ENCODE measurements at places on chromosomes 11 and 22. TPM values are rescaled to one million over a fixed set of nuclear protein-coding genes. Genes with fewer than 3 reads are reported as not detected.
A peak's percentile ranks its signal among the peaks of the same experiment; 100 is the strongest.

GRCh38 chr11:33375688-33376311, 118.6 kb downstream of the HIPK3 start:
- no peak for DNase-seq

DNA sequence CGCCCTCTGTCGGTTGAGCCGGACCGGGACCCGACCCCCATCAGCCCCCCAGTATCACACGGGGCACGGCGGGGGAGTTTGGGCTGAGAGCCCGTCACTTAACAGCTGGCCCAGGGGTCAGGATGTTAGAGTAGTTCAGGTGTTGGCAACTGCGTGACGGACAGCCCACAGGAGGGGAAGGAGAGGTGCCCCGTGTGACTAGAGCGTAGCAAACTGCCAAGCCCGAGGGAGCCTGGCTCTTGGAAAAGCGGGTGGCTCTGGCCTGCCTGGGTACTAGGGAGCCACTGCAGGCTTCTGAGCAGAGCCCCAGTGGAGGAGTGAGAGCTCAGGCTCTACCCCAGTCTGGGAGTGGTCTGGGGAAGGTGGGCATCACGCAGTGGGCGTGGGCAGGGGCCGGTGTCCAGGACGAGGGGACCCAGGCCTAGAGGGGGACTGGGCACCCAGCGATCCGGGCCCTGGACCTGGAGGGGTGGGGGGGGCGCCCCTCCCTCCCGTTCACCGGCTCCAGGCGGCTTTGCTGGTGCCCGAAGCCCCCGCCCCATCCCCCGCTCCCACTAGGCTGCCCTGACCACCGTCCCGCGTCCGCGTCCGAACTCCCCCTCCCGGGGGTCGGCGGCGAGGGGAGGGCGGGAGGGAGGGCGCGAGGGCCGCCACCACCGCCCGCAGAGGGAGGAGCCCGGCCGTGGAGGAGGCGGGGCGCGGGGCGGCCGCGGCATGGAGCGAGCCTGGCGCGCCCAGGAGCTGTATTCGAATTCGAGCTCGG, 24.4 kb downstream of the SHANK3 start:
- peak; percentile 70 for DNase-seq

DNA sequence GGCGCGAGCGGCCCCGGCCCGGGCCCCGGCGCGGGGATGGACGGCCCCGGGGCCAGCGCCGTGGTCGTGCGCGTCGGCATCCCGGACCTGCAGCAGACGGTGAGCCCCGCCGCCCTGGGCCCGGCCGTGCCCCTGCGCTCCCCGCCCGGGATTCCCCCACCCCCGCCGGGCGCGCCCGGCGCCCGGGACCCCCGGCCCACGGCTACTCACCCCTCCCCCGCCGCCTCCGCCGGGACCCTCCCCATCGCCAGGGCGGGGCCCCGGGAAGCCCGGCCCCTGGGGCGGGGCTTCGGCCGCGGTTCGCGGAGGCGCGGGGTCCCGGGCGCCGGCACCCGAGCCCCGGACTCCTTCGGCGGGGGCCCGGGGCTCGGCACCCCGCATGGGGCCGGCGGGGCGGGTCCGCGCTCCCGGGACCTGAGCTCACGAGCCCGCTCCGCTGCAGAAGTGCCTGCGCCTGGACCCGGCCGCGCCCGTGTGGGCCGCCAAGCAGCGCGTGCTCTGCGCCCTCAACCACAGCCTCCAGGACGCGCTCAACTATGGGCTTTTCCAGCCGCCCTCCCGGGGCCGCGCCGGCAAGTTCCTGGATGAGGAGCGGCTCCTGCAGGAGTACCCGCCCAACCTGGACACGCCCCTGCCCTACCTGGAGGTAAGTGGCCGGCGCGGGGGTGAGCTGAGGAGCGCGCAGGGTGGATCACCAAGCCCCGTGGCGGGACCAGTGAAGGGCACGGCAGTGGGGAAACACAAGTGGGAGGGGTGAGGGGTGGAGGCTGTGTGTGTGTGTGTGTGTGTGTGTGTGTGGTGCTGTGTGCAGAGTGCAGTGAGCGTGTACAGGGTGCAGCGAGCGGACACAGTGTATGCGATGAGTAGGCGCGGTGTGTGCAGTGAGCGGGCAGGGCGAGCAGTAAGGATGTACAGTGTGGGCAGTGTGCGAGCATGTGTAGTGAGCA, 2.3 kb downstream of the SHANK3 start:
- no peak for DNase-seq

DNA sequence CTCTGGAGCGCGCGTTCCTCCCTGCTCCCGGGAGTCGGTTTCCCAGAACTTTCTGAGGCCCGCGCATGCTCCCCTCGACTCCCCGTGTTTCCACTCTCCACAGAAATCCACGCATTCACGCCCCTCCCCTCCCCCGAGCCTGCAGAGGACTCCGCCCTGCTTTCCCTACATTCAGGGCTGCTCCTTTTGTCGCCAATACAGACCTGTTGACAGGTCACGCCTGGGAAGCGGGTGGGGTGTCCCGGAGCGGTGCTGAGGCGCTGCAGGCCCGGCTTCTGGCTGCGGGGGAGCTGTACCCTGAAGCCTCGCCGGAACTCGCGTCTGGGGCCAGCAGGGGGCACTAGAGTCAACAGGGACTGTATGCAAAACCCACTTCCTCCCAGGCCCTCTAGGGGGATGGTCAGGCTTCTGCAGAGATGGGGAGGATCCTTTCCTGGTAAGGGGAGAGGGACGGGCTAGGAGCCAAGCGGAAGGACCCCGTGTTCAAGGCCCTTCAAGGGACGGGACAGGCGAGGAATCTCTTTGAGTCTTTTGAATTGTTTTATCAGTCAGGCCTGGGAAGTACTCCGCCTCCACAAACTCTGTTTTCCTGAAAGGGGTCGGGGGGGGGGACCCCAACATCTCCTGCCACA, at the start of gene PRAME:
PRAME (minus strand) TSS at position 294 of the 632 bp plus-strand sequence. CDS start 2,433 bp downstream, outside the sequence.
- DNase-seq: peak; percentile 88

GRCh38 chr11:115626414-115626813, 122.2 kb upstream of the CADM1 start:
- DNase-seq: no peak

DNA sequence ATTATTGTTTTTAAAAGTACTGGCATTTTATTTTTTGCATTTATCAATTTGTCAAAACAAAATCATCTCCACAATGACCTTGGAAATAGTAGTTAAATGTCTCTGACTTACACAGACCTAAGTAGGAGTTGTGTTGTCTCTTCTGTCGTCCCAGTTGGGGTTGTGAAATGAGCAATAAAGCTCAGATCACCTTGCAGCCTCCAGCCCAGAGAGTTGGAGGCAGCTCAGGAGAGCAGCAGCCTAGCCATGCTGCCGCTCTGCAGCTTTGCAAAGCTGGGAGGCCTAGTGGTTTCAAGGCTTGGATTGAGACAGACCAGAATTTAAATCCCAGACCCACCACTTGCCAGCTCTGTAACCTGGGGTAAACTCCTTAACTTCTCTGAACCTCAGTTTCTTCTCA, 65.2 kb upstream of the CRYBB3 start:
- DNase-seq: no peak

DNA sequence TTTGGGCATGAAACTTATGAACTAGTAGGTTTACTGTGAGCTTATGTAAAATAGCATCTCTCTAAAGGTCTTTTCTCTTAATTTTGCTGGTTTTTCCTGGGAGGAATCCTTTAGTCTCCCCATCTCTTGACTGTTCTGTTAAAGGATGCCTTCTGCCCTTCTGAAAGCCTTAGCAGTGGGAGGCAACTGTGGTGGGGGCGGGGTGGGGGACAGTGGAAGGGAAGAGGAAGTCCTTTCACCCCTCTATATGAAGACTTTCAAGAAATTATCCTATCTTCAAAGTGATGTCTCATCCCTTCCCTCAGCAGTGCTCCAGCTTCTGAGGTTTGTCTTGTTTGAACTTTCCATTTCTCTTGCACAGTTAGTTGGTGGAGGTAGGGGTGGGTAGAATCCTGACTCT, 73.1 kb downstream of the ELP4 start:
- DNase-seq: no peak

DNA sequence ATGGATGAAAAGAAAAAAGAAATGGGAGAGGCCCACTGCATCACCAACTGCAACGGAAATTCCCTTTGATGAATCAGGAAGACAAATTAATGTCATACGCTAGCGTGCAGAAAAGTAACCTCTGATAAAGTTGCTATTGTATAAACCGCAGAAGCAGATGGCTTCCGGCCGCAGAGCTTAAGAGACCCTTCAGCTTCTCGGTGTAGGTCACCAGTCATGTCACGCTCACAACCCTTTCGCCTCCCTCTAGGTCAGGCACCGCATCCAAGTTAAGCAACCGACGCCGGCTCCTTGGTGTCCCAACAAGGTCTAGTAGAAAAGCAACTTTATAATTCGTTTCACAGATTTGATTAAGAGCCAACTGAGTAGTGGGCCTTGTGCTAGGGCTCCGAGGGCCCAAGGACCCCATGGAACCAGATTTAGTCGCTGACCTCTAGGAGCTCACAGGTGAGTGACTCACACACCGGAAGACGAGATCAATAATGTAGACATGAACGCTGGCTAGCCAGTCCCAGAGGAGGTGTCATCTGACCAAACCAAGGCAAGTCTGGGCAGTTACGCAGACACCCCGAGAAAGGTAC, 1.2 kb upstream of the ZFP91 start:
- DNase-seq: peak; percentile 91

DNA sequence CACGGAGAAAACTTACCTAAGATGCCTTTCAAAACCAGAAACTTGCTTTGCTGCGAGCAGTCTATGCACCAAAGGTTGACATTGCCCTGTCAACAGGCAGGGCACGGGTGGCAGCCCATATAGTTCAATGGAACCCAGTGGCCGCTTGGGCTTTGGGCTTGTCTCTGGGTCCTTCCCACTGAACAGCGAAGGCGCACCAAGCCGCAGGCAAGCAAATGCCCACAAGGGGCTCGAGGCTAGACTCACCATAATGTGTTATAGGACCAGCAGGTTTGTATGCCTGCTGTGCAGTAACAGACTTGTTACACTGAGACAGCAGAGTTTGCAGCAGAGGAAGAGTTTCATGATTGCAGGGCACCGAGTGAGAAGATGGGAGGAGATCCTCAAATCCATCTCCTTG, 20.3 kb downstream of the CLDN5 start:
- DNase-seq: no peak

GRCh38 chr11:73265853-73266645, 6.1 kb upstream of the P2RY6 start:
- DNase-seq: no peak

DNA sequence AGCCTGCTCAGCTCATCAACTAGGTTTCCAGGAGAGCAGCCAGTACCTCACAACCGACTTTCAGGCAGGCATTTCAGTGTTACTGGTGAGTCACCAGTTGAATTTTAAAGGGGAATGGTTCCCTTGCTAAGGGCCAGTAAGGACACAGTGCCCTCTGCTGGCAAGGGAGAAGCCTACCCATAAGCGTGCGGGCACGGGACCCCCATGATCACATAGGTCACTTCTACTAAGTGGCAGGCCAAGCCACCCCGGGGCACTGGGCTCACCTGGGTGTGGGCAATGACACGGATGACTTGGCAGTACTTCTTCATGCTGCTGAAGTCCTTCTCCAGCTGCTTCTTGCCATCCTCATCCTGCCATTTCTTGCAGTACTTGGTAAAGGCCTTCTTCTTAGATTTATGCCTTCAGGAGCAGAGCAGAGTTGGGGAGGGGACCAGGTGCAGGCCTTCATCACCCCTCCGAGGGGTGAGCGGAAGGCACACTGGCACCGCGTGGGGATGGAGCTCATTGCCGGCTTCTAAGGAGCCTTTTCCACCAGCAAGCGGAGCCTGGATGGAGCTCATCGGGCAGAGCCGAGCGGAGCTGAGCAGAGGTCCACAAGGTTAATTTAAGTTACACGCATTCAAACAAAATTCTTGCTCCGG, 2.9 kb downstream of the RPL3 start:
- peak; percentile 87 for DNase-seq

DNA sequence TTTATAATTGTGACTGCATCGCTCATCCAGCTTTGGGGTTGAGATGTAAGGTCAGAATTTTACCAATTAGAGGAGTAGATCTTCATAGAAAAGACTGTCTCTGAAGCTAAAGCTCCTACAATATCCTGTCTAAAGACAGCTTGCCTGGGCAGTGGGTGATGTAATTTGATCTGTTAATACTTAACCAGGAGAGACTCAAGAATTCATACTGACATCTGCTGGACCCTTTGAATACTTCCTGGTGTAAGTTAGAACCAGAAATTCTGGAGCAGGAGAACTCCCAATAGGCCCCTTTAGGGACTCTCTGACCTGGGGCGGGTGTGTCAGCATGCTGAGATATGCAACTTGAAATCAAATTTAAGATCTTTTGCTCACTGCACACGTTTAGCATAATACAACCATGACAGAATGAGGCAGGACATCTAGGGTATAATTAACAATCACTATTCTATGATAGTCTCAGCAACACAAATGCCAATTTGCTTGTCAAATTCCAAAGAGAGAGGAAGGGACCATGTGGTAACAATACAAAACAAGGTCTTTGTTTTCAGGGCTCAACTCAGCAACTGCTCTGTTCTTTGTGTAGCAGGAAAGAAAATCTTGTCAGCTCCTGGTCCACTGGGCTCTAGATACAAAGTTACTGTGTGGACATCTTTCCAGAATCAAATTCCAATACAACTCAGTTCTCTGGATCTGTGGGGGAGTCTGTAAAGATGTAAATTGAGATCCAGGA, 143.9 kb downstream of the INSC start:
- DNase-seq: no peak

DNA sequence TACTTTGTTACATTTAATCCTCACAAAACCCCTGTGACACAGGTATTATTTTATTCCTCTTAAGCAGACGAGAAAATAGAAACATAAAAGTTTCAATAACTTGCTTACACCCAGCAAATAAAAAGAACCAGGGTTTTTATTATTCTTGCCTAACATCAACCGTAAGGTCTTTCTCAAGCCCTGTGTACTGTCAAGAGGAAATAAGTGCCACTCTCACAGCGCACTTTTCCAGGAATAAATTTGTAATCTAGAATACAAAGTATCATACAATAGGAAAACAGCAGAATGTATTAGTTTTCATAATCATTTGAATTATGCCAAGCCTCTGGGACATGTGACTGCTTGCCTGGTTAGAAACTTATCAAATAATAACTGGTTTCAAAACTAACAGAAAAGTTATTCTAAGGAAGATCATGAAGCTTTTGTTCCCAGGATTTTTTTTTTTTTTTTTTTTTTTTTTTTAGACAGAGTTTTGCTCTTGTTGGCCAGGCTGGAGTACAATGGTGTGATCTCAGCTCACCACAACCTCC, 7.4 kb downstream of the CCDC34 start:
- DNase-seq: no peak

- DNase-seq: no peak
Observed at GRCh38 chr11:47502767-47503166, 50.2 kb downstream of the CELF1 start.

ALX4 gene
- total RNA-seq: not detected

IFTAP gene
- total RNA-seq: 15.7 TPM

KCNK4 gene
- total RNA-seq: 0.44 TPM

OVCH2 gene
- total RNA-seq: not detected

PHRF1 gene
- total RNA-seq: 41.1 TPM

SESN3 gene
- 52.4 TPM for total RNA-seq

PTPN5 gene
- 0.37 TPM for total RNA-seq

LGR4 gene
- total RNA-seq: 43.3 TPM

CLCF1 gene
- total RNA-seq: 5.8 TPM

PRRG4 gene
- 5.4 TPM for total RNA-seq

GAB4 gene
- not detected for total RNA-seq

ADM gene
- 85.0 TPM for total RNA-seq

RAG2 gene
- total RNA-seq: not detected

LIF gene
- total RNA-seq: not detected

AAMDC gene
- total RNA-seq: 9.5 TPM

SLC1A2 gene
- total RNA-seq: 0.63 TPM

Data from spleen (tissue), 13 donors.